AG09319 (cell line): ENCODE measurements at places on chromosomes 2 and 18.

GRCh38 chr2:185835974-185836373 lies 97.4 kb downstream of the FSIP2 start:
- no peak for DNase-seq

GRCh38 chr2:119282146-119282995 lies 58.7 kb downstream of the STEAP3 start:
- DNase-seq, result no peak

- DNase-seq, result no peak
Measured at GRCh38 chr2:210007895-210008294, 5.5 kb downstream of the RPE start.

DNA sequence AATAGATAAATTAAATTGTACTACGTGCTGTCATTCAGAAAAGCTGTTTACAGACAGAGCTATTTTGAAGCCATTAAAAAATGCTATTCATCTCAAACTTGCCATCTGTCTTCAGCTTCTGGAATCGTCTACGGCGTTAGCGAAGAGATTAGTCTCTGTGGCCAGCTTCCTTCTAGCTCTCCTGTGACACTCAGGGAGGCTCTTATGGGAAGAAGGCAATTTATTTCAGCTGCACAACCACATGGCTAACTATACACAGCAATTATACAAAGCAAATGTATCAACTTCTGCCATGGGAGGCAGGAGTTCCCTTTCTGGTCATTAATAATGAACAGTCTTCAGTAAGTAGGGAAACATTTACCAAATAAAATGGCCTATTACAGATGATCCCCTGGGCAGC lies 6.3 kb downstream of the CTAGE1 start:
- no peak for DNase-seq

DNA sequence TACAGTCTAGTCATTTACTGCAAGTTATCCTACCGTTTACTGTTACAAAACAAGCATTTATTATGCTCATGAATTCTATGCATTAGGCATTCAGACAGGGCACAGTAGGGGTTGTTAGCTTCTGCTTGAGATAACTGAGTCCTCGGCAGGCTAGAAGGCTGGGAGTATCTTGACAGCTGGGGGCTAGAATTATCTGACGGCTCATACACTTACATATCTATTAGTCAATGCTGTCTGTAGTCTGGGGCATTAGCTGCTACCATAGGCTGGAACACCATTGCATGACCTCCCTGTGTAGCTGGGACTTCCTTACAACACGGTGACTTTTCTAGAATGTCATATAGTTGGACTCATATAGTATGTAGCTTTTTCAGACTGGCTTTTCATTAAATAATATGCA lies 61.9 kb upstream of the ALK start:
- DNase-seq, result no peak

GRCh38 chr2:12675352-12675795 lies 41.4 kb upstream of the TRIB2 start:
- no peak for DNase-seq

DNA sequence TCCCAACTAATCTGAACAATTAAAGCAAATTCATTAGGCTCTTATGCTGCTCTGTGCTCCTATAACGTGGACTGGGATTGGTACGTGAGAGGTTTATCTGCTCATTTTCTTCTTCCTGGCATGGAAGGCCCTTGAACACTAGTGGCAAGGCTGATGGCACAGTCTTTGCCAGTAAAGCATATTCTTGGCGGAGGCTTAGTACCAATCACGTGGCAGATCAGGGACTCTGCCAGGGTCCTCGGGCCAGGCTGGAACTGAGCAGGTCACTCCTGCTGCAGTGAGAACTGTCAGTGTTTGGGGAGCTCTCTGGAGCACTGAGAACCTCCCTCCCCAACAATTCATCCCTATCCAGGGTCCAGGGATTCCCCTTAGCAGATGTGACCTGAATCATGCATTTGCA lies 3.7 kb upstream of the ALPK2 start:
- no peak for DNase-seq

GRCh38 chr2:37676274-37676673 lies 4.8 kb upstream of the CDC42EP3 start:
- no peak for DNase-seq

DNA sequence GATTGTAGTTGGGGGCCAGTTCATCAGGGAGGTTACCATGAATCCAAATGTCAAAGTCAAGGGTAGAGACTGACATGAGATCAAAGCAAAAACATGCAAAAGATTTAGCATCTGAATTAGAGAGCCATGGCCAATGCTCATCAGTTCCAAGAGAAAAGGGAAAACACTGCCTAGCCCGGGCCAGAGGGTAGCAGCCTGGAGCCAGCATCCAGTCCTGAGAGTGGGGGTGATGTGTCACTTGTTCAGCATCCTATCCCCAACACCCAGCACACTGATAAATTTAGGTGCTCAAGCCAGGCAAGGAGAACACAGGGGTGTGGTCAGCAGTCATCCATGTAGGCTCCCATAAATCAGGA lies 76.9 kb upstream of the PPP1CB start:
- no peak for DNase-seq

DNA sequence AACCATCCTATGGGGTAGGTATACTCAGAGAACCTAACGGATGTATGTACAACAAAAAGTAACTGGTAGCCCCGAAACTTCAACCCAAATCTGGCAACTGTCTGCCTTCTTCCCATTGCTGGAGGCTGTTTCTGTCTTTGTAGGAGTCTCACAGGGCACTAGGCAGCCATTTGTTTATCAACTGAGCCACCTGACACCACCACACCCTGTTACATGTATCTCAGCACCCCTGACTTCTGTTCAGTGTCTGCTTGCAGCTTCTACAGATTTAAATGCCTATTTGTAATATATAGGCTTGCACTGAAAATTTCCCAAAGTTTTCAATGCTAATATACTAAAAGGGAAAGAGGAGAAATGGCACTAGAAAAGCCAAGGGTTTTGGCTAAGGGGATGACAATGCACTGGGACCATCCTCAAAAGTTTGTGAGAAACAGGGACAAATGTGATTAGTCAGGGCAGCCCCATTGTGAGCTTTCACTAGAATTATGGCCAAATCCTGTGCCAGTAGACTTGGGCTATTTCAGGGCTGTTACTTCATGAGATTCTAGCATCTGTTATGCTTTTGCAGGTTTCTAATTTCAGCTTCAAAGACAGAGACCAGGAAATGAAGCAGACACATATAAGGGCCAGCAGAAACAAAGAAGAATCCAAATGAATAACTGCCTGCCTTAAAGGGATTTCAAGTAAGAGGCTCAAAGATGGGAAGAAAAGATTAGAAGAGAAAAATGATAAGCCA lies 103.3 kb downstream of the MYO5B start:
- no peak for DNase-seq

DNA sequence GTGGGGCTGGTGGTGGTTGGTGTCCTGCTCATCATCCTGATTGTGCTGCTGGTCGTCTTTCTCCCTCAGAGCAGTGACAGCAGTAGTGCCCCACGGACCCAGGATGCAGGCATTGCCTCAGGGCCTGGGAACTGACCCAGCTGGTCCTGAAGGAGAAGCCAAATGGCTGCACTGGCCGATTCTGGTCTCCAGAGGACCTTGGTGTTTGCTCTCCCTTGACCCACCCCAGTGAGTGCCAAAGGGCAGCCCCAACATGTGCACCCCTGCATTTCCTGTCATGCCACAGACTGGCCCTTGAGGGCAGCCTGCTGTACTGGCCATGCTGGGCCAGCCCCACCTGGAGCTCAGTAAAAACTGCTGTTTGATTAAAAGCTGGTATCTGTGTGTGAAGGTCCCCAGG lies 2.5 kb upstream of the RNF181 start:
- no peak for DNase-seq

- DNase-seq, result no peak
Measured at GRCh38 chr18:42052122-42052708, 97.2 kb downstream of the PIK3C3 start.

GRCh38 chr18:45004546-45005080 lies 323.9 kb downstream of the SETBP1 start:
- no peak for DNase-seq

DNA sequence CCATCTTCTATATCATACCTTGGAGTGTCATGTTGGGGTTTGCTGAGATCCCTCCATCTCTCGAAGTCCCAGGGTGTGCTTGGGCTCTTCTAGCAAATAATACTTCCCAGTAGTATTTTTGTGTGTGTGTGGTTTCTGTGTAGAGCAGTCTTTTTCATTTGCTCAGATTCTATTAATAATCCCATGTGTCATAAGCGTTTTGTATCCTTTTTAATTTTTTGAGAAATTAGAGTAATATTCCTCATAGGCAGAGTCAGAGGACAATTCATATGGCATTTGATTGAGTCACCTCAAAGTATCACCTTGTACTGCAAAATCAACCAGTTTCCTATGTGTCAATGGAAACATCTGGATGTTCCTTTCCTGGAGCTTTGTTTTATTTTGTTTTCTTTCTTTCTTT lies 37.4 kb upstream of the PPP1R1C start:
- no peak for DNase-seq

DNA sequence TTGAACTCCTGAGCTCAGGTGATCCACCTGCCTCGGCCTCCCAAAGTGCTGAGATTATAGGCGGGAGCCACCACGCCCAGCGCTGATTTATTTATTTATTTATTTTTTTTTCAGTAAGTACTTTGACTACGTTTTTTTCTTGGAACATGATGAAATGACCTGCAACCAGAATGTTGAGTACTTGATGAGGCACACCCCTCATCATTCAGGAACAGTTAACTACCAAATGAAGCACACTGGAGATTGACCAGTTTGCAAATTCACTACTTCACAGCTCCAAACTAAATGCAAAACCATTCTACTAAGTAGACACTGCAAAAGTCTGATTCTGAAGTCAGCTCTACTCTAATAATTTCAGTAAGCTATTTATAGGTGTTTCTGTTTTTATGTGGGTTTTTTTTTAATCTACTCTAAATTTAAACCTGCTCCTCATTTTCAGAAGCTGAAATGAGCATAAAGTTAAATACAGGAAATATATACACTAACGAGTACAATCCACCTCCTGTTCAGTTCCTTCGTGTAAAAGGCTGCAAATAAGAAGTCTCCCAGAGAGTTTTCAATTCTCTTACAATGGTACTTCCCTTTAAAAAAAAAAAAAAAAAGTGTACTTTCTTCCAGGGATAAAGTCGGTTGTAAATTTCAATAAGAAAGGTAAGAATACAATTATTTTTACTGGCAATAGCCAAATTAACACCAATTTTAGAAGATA lies 1.4 kb downstream of the GFPT1 start:
- peak; percentile 48 for DNase-seq

DNA sequence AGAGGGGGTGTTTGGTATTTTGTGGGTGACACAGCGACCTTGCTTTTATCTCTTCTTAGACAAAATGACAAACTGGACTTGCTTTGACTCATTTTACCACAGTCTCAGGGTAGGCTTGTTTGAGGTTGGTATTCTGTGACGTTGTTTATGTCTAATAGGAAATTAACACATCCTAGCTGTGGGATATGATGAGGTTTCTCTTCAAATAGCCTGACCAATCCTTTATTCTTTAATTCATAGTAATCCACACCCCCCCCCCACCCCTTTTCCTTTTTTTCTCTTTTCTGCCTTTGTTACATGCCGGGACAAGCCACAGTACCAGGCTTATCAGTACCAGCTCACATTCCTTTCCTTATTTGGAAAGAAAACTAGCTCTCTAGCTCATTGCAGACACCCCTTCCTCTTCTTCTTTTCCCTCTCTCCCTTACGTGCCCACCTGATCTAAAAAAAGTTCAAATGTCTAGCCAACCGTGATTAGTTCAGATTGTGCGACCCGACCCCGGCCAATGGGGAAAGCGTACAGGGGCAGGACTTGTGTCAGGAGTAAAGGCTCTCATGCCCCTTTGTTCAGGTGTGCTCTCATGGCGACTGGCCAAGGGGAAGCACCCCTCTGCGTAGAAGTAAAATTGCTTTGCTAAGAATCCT lies 52.2 kb upstream of the PTPRM start:
- no peak for DNase-seq

- peak; percentile 25 for DNase-seq
Measured at GRCh38 chr2:137333386-137334165, 568.2 kb downstream of the THSD7B start.

DNA sequence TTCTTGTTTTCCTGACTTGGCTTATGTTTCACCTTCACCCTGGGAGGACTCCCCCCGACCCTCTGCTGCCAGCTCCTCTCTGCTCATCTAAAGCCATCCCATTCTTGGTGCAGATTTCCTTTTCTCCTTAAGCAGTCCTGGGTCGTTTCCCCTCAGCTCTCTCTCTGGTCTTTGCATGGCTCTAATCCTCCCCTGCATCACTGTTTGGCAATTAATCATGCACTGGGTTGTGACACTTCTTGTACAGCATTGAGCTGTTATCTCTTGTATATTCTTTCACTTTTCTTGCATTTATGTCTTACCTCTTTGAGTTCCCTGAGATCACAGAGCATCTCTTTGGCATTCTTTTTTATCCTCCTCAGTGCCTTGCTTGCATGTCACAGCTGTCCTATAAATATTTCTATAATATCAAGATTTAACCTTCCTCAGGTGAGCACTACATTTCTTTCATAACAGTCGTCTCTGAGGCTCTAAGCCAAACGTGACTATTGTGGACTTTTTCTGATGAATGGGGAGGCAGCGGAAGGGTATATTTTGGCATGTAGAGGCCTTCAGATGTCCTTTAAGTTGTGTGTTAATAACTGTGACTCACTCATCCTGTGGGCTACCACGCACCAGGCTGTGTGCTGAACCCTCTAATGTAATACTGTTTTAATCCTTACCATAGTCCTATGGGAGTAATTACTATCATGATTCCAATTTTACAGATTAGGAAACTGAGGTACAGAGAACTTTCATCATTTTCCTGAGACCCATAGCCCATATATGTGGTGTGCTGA lies 507.5 kb downstream of the SLC4A3 start:
- no peak for DNase-seq

DNA sequence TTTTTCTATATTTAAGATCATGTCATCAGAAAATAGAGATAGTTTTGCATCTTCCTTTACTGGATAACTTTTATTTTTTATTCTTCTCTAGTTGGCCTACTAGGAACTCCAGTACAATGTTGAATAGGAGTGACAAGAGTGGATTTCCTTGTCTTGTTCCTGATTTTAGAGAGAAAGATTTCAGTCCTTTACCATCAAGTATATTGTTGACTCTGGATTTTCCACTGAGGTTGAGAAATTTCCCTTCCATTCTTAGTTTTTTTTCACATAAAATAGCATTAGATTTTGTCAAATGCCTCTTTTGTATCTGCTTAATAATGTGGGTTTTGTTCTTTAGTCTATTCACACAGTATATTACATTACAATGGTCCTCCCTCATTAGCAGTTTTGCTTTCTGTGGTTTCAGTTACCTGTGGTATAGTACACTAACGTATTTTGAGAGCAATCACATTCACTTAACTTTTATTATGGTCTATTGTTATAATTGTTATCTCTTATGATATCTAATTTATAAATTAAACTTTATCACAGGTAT lies 105.5 kb downstream of the THADA start:
- DNase-seq, result no peak

DNA sequence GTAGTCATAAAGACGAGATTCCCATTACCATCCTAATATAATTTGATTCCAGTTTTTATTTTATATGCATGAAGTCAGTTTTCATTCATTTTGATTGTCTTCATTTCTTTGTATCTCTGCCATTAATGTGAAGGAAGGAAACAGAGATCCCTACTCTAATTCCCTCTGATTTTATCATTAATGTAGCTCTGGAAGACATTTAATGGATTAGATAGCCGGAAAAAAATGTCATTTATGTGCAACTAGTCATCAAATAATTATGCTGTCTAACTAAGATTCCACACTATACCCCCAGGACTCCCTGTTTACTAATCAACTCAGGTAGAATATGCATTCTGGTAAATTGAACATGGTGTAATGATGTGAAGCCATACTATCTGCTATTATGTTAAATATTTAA lies 19.9 kb downstream of the RHBDD1 start:
- no peak for DNase-seq

- DNase-seq, result no peak
Measured at GRCh38 chr2:46821600-46821999, 94.0 kb downstream of the MCFD2 start.

- no peak for DNase-seq
Measured at GRCh38 chr2:23363268-23363667, 21.7 kb upstream of the KLHL29 start.
